ENCODE measurements at places on chromosomes 4 and X.

DNA sequence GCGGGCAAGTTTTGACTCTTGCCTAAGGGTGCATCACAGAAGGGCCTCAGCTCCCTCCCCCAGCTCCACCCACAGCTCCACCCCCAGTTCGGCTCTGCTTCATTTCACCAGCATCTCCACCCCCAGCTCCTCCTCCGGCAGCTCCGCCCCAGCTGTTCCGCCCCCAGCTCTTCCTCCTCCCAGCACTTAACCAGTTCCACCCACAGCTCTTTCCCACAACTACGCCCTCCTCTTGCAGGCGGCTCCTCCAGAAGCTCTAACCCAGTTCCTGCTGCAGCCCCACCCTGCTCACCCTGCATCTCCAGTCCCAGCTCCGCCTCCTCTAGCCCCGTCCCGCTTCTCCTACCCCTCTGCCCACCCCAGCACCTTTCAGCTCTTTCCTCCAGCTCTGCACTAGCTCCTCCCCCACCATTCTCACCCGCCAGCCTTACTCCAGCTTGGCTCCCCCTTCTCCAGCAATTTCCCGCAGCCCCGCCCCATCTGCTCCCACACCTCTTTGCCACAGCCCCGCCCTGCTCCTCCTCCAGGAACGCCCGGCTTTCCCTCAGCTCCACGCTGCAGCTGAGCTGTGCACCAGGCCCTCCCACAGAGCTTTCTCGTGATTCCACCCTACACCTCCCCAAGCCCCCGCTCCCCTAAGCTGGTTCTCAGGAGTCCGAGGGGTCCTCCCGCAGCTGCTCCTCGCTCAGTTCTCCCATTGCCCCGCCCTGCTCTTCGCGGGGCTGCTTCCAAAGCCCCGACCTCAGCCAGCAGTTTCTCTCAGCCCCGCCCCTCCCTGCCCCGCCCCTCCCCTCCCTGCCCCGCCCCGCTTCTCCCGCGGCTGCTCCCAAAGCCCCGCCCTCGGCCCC, 1.3 kb upstream of the EOLA1 start:
- DNase-seq: peak; percentile 78

DNA sequence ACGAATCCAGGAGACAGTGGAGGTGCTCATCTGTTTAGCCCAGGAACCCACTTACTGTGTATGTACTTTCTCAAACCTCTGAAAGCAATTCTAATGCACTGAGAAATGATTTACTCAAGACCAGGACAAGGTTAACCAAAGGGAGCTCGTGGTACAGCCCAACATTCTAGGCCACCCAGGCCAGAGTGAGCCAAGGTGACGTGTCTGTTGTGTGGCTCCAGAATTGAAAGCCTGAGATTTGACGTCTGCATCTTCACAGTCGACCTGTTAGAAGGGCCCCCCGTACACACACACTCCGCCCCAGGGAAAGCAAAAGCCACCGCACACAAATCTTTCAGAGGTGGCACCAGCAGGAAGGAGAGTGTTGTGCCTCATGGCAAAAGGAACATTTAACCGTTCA, 2.3 kb downstream of the MAP3K15 start:
- DNase-seq: no peak

DNA sequence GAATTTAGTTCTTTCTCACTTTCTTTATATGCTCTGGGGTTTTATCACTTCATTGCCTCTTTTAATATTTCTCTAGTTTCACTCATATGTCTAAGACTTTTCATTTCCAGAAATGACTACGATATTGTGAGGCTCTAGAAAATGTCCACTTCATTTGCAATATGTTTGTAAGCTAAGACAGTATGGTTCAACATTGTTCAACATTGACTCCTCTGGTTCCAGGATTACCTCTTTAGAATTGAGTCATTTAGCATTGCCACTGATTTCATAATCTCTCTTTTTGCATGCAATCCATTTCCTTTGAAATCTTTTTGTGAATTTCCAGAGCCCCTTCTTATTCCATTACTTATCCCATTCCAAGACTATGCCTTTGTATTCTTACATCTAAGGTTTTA, 32.3 kb downstream of the BBS12 start:
- DNase-seq: no peak

DNA sequence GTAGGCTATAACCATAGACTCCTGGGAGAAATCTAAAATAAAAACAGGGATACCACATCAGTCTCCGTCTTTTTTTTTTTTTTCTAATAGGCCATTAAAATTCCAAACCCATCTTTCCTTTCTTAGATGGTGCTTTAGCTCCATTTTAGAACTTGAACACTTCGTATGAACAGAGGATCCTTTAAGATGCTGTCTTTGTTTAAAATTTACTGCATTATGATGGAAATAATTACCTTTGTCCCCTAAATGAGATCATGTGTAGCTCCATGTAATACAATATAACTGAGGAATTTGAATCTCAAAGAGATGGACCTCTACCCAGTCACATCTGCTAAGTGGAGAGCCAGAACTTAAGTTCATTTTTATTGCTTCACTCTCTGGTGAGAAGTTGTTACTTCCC, 47.9 kb downstream of the CEP135 start:
- DNase-seq: no peak

- DNase-seq: no peak
Observed at GRCh38 chr4:163404580-163404979, 60.9 kb downstream of the NPY5R start.

GRCh38 chrX:54509400-54509799, 13.4 kb upstream of the FGD1 start:
- DNase-seq: no peak

GRCh38 chr4:76381986-76382385, 39.0 kb downstream of the CCDC158 start:
- DNase-seq: no peak

DNA sequence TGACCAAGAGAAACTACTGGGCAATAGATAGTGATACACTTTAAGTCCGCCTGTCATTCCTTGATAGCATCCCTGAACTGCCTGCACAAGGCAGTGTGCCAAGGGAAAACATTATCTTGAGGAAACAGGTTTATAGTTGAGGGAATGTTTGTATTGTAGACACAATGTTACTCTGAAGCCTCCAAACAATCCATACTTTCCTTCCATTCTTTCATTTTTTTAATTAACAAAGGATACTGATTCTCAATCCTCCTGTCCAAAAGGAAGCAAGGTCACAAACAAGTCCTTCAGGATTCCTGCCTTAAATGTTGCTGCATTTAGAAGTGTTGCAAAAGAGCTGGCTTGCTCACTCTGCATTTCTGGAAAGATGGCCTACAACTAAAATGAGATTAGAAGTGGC, 61.7 kb upstream of the PRSS48 start:
- DNase-seq: no peak

- no peak for DNase-seq
Observed at GRCh38 chr4:16222957-16223527, 3.2 kb downstream of the TAPT1 start.

DNA sequence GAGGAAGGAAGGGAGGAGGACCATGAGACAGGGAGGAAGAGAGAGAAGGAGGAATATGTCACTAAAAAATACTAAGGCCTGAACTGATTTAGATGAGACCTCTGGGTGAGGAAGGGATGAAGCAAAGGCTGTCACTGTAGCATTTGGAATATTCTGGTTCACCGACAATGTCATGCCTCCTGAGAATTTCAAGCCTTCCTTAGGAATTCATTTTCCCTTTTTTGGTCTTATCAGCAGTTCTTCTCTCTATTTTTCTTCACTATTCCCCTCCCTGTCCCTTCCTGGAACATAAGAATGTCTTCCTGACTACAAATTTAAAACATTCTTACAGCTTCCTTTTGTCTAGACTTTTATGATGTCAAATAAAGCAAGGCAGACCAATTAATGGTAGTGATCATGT, 527.8 kb downstream of the INPP4B start:
- no peak for DNase-seq

GRCh38 chr4:116361790-116362189, 723.6 kb downstream of the TRAM1L1 start:
- no peak for DNase-seq

DNA sequence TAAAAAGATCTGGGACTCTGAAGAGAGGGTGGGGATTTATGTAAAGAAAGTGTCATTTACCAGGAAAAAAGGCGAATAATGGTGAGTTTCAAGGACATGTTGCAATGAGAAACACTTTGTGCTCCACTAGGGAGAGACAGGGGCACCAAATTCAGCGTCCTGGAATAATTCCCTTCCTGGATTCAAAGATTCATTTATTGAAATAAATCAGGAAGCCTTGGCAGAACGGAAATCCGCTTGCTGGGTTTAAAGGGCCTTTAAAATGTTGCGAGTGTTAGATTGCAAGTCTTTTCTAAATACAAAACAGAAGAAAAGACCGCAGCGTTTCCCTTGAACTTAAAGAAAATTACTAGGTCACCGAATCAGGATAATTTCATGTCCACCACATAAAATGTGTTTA, 3.8 kb upstream of the ZIC3 start:
- DNase-seq: no peak

DNA sequence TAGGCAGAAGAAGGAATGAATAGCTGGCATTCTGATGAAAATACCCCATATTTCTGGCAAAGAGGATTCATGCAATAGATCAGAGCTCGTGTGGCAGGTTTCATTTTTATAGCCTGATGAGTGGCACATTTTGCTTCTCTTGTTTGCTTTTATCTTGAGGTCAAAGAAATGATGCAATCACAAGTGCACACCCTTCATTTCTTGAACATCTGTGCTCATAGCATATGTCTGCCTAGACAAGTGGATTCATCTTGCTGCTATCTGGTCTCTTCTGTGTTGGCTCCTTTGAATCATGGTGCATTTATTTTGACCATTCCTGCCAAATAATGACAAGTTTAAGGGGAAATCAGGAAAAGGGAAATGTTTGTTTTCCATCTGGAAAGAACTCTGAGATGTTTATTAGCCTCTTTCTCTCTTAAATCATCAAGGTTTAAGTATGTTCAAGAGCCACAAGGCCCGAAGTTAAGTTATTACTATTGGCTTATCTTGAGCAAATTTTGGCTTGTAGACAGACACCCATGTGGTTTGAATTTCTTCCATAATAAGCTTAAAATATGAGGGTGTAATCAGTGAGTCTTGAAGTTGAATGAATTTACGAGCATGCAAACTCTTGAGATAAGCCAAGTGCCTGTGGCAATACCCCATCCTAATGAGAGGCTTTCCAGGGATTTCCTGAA, 59.3 kb upstream of the HS3ST1 start:
- no peak for DNase-seq

- peak; percentile 16 for DNase-seq
Observed at GRCh38 chrX:17737986-17738713, 857 bp downstream of the SCML1 start.

DNA sequence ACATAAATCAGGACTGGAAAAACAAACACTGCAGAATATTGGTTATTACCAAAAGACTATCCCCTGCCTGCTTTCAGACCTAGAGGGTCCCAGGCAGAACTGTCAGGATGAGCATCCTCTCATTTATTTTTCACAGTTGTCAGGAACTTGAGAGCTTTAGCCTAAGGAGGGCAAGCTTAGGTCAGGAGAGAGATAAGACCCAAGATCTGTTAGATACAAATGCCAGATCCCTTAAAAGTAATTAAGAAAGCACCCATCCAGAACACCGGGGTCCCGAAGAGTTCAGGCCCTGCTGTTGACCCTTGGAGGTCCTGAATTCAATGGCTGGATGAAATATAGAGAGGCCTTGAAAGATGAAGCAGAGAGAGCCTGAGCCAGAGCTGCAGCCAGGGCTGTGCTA, 5.9 kb upstream of the MAGEB3 start:
- DNase-seq: no peak

DNA sequence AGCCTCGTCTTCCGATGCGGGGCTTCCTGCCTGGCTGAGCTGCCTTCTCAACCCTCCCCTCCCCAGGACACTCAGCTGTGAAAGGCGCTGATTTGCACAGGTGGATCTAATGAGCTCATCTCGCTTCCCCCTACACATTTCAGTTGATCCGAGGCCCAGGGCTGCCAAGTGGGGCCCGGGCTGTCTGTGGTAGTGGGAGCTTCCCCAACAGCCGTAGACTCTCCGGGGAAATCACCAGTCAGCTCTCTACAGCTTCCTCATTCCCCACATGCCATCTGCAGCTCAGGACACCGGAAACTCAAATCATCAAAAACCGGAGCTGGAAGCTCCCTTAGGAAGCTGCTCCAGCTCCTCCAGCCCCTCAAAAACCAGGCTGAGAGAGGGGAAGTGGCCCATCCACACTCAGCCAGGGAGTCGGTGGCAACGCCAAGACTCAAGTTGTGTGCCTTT, 56.2 kb downstream of the SMIM20 start:
- no peak for DNase-seq

DNA sequence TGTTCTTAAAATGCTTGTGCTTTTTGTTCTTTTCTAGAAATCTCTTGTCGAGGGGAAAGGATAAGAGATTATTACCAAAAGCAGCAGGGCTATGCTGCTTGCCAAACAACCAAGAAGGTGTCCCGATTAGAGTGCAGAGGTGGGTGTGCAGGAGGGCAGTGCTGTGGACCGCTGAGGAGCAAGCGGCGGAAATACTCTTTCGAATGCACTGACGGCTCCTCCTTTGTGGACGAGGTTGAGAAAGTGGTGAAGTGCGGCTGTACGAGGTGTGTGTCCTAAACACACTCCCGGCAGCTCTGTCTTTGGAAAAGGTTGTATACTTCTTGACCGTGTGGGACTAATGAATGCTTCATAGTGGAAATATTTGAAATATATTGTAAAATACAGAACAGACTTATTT, 81.5 kb upstream of the PACRGL start:
- no peak for DNase-seq

- DNase-seq: no peak
Observed at GRCh38 chr4:148469938-148470337, 27.7 kb upstream of the NR3C2 start.

DNA sequence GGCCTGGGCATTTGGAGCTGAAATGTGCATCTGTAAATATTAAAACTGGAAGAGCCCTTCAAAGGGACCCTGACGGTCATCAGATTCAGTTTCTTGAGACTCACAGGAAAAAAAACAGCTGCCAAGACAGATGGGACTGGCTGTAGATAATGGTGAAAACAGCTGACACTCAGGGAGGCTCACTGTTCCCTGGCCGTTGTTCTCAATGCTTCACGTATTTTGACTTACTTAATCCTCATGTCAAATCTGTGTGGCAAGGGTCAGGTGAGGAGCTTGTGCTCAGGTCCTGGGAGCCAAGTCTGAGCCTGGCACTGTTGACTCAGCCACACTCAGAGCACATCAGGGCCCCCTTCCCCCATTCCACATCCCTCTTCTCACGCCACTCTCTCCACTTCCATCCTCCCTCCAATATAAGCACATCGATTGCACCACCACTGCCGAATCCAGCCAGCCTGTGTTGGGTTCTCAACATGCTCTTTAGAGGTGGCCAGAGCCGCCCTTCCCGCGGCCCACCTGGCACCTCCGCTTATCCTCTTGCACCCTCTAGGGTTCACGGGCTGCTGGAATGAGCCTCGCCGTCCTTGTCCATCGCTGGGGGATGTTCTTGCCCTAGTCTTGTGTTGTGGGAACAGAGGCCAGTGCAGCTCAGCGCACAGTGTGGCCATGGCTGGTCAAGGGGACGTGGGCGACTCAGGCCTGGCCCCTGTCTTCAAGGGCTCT, 40.1 kb downstream of the EVC start:
- no peak for DNase-seq

Measured in NCI-H1092 (cell line).